Kidney (tissue), 22 donors: ENCODE measurements at places on chromosomes 5 and 9. TPM values are rescaled to one million over a fixed set of nuclear protein-coding genes. Genes with fewer than 3 reads are reported as not detected.

- no peak for DNase-seq
- H3K27ac ChIP-seq: no peak overlapping the region
- no peaks in the 10 kb centered on the region for H3K36me3 ChIP-seq
- H3K27me3 ChIP-seq: no peaks in the 10 kb centered on the region
Measured at GRCh38 chr9:107567462-107567861, 77.9 kb upstream of the KLF4 start.

DNA sequence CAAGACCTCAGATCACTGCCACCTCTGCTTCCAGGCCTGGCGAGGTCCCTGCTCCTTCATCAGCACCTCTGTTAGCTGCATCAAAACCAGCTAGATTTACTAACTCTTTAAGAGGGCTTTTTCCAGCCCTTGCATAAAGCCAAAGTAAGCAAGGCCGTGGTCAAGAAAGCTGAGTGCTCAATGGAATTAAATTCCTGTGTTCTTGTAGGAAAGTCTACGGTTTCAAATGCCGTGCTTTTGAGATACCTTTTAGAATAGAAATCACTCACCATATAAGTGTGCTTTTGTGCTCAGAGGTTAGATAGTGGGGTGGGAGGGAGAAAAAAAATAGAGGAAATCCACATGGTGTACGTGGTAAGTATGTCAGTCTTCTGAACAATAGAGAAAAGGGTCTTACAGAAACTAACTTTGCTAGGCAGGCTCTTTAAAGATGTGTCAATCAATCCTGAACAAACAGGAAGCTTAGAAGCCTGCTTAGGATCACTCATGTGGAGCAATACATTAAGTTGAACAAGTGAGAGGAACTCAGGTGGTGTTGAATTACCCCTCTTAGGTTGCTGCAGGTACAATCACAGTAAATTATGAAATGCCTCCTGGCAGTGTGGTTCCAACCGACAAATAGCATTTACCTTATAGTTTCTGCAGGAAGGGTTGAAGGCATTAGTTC, 79.7 kb downstream of the SEMA6A start:
- H3K4me1 ChIP-seq: peaks cover 8% of the 10 kb centered on the region
- H3K36me3 ChIP-seq: peaks cover 2% of the 10 kb centered on the region
- no peak overlapping the region for H3K4me3 ChIP-seq
- no peak for DNase-seq
- H3K27me3 ChIP-seq: no peaks in the 10 kb centered on the region

IL4 gene
- total RNA-seq: not detected

FOXI1 gene
- total RNA-seq: 5.1 TPM

SPARC gene
- total RNA-seq: 637 TPM

GRCh38 chr5:74386571-74387334, 253.8 kb downstream of the ENC1 start:
- H3K27me3 ChIP-seq: no peaks in the 10 kb centered on the region
- no peak overlapping the region for H3K4me3 ChIP-seq
- DNase-seq: no peak
- no peaks in the 10 kb centered on the region for H3K36me3 ChIP-seq

- H3K4me3 ChIP-seq: no peak overlapping the region
- H3K27ac ChIP-seq: no peak overlapping the region
- no peaks in the 10 kb centered on the region for H3K4me1 ChIP-seq
Measured at GRCh38 chr9:12790001-12790400, 15.2 kb downstream of the LURAP1L start.

- H3K27me3 ChIP-seq: no peaks in the 10 kb centered on the region
- H3K4me1 ChIP-seq: no peaks in the 10 kb centered on the region
- H3K36me3 ChIP-seq: no peaks in the 10 kb centered on the region
- peak; percentile 67 for DNase-seq
- no peak overlapping the region for H3K4me3 ChIP-seq
Measured at GRCh38 chr5:152532714-152533113, 127.6 kb upstream of the NMUR2 start.

- H3K4me3 ChIP-seq: no peak overlapping the region
- H3K4me1 ChIP-seq: no peaks in the 10 kb centered on the region
- DNase-seq: no peak
- no peak overlapping the region for H3K27ac ChIP-seq
- no peaks in the 10 kb centered on the region for H3K27me3 ChIP-seq
Measured at GRCh38 chr9:134307674-134308638, 18.3 kb upstream of the RXRA start.

DNA sequence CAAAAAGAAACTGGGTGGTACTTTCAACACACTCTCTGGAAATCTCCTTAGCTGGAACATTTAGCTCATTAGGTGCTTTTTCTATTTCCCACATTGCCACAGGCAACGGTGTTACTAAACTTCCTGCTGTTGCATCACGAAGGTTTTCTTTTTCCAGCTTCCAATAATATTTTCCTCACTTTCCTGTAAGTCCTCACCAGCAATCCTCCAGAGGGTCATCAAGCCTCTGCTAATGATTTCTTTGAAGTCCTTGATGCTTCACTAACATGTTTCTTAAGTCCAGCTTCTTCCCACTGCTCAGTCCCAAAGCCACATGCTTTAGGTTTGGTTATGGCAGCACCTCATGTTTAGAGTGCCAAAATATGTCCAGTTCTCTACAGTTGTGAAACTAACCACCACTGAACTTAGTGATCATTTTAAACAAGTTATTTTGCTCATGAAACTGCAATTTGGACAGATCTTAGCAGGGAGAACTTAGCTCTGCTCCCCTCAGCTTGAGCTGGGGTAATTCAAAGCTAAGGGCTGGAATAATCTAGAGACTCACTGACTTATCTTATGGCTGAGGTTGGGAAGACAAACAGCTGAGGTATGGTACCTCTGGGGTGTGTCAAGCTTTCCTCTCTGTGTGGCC, 39.9 kb upstream of the RETREG1 start:
- H3K36me3 ChIP-seq: no peaks in the 10 kb centered on the region
- H3K4me3 ChIP-seq: no peak overlapping the region
- H3K4me1 ChIP-seq: no peaks in the 10 kb centered on the region
- H3K27me3 ChIP-seq: no peaks in the 10 kb centered on the region
- H3K27ac ChIP-seq: no peak overlapping the region

LHFPL2 gene
- 12.6 TPM for total RNA-seq

DNA sequence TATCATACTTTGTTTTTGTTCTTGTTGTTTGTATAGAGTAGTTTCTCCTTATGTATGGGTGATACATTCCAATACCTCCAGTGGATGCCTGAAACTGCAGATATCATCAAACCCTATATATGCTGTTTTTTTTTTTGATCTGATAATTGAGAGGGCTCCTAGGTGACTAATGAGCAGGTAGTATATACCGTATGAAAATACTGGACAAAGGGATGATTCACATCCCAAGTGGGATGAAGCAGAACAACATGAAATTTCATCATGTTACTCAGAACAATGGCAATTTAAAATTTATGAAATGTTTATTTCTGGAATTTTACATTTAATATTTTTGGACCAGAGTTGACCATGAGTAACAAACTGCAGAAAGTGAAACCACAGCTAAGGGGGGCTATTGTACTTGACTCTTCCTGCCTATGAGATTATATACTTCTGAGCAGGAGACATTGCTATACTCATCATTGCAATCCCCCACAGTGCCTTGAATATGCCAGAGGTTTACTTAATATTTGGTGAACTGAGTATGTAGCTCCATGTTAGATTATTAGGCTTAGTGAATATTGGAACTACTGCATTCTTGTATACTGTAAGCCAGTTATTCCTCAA, 258.7 kb upstream of the FBXL7 start:
- no peak for DNase-seq
- no peaks in the 10 kb centered on the region for H3K36me3 ChIP-seq
- H3K27ac ChIP-seq: no peak overlapping the region
- H3K4me3 ChIP-seq: no peak overlapping the region

- H3K4me1 ChIP-seq: no peaks in the 10 kb centered on the region
- no peaks in the 10 kb centered on the region for H3K27me3 ChIP-seq
- DNase-seq: no peak
Measured at GRCh38 chr5:160774666-160775315, 77.2 kb downstream of the ATP10B start.
